ENCODE measurements at places on chromosomes 12 and 14.

DNA sequence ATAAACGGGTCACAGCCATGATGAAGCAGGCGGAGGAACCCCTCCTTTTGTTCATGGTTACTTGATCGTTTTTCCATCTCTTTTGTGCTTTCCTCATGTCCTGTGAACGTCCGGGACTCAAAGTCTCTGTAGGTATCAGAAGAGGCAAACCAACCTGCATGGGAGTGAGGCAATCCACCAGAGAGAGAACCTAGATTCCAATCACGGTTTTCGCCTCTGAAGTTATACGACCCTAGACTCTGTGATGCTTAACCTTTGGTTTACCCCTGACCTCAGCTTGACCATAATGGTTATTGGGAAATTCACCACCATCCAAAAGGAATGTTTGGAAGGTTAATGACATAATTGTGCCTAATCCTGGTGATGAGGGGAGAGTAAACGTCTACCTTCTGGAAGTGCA is 186.8 kb upstream of the PRICKLE1 start:
- DNase-seq, result no peak

- DNase-seq, result no peak
Observed at GRCh38 chr14:79809849-79810612, 401.3 kb downstream of the DIO2 start.

DNA sequence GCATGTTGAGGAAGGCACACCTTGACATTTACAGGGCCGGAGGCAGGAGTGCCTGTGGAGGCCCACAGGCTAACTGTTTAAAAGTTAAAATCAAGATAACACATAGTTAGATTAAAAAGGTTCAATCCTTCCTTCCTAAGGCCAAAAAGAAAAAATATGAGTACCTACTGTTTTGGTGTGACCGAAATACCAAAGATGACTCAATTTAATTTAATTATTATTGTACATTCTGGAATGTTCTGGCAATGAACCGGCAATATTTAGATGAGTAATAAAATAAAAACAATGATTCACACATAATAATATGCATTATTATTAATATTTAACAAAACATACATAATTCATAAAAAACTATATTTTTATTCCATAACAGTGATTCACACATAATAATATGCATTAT is 136.8 kb upstream of the NTF3 start:
- no peak for DNase-seq

DNA sequence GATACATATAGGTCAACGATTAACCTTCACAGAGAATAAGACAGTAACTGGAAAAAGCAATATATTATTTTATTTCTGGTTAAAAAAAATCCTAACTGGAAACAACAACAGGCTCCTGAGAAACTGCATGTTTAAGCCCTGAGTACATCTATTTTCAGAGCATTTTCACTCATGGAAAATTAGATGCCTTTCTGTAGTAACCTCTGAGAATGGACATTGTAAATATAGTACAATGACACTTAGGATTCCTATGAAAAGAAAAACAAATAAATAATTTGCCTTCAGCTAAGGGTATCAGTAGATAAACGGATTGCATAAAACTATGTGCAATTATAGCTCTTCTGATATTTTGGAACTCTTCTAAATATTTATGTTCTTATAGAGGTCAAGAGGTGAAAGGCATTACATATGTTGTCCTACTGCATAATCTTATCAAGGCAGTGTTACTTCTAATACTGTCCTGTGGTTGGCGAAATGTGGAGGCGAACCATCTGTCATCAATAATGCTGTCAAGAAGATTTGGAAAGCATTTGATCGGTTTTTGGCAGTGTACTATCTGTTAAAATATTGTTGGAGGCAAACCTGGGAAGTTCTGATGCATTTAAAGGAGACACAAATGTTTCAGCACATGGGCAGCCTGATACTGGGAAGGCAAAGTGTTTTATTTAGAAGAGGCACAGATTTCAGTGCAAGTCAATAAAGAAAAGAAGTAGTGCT is 381.8 kb downstream of the BTG1 start:
- DNase-seq, result no peak

DNA sequence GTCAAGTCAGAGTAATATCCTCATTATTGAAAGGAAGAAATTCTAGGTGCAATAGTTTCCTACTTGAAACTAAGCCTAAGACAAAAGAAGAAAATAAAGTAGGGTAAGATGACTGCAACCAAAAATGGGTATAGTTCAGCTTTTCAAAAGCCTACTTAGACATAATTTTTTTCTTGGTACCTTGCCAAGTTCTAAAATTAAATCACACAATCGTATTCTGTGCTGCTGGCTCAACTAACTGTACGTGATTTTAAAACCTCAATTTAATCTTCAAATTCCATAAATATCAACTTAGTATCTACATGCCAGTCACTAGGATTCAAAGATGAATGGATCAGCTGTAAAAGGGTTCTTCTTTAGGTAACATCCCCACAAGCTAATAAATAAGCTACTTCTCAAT is 56.9 kb downstream of the SCAF11 start:
- DNase-seq, result no peak

DNA sequence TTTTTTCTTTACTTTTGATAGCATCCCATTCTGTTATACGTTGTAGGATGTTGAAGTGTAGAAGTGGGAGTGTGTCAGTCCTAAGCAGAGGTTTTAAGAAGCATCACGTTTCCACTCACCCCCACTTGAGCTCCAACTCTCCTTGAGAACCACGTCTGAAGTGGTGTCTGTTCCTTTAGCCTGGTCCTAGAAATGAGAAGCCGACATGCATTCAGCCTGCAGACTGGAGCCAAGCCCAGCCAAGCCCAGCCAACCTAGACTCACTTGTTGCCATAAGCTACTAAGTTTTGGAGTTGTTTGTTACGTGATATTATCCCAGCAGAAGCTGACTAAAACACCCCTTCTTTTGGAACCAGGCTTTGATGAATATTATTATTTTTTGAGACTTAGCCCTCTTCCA is 4.4 kb upstream of the ELK3 start:
- DNase-seq, result no peak

GRCh38 chr12:124231980-124232653 is 62.8 kb upstream of the RFLNA start:
- DNase-seq, result no peak

GRCh38 chr14:70350078-70350477 is 9.4 kb downstream of the COX16 start:
- no peak for DNase-seq

- no peak for DNase-seq
Observed at GRCh38 chr12:60078026-60078425, 482.2 kb downstream of the SLC16A7 start.

GRCh38 chr14:42200957-42201356 is 594.3 kb downstream of the LRFN5 start:
- DNase-seq, result no peak

DNA sequence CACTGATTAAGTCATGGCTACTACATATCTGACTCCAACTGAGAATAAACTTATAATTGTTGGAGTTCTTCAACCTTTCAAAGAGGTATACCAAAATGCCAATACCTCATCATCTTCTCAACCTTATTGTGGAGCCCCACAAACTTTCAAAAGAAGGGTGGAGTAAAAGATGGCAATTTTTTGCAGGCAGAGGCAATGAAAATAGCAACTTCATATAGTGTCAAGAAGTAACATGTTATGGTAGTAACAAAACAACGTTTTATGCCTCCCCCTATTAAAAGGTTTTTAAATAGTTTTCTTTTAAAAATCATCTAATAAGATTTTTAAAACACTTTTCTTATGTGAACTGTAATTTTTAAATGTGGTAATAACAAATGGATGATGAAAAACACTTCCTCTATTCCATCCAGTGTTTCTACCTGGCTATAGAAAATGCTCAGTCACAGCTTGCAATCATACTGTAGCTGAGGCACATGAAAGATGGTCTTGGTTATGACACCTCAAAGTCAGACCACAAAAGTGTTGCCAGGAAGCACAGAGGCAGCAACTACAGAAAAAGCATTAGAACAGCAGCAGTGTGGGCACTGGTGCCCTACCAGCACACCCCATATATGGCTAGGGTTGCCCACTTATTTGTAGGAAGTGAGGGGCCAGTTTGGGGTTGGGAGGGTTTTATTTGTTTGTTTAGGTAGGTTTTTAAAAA is 7.0 kb downstream of the PPP1R12A start:
- peak; percentile 34 for DNase-seq

DNA sequence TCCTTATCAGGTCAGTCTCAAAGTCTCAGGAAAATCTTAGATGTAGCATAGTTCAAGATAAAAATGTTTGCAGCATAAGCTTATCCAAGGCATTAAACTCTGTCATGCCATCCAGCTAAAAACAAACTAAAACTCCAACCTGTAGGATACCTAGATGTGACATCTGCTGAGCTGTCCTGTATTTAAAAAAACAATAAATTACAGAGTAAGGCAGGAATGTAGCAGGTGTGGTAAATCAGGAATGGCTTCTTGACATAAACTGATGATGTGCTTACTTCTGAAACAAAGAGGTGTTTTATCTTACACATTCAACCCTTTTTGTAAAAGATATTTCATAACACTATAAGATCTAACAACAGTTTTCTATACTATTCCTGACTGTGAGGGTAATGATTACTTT is 30.6 kb upstream of the DLGAP5 start:
- DNase-seq, result no peak
